Activated T-helper 1 cell treated with anti-CD3 and anti-CD28 coated beads, Interleukin-2, amount 50 U/mL, for 16 hours (primary cell): ENCODE measurements at places on chromosomes 13 and 19.

DNA sequence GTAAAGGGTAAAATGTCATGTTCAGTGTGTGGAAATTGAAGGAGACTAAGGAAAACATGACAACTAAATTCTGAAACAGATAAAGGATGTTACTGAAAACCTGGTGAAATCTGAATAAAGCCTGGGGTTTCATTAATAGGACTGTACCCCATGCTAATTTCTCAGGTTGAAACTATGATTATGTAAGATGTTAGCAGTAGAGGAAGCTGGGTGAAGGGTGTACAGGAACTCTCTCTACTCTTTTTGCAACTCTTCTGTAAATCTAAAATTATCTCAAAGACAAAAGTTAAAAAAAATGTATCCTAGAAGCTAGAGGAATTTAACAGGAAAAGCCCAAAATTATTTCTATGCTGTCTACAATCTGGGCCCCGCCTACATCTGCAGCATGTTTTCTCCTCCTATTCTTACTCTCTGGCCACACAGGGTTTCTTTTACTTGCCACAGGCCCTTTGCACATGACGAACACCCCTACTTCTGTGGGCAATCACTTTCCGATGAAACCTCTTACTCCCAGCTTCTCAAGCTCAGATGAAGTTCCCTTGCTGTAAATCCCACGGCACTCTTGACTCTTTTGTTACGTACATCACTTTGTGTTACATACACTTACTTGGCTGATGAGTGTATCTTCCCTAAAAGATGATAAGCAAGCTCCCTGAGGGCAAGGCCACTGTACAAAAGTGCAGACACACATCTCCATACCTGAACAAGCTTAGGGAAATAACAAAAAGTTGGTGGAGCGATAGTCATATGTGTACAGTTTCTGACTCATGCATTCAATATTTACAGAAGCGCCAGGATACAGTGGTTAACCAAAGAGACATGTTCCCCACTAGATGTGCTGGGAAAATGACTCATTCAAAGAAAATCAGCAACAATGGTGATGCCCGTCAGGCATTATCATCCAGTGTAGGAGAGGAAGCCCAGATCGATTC lies 32.6 kb downstream of the RUBCNL start:
- DNase-seq: no peak

- no peak for DNase-seq
These were observed 17.0 kb upstream of the SIGLEC14 start for GRCh38 chr19:51663650-51664049.

- DNase-seq: no peak
These were observed 305.2 kb downstream of the MTUS2 start for GRCh38 chr13:29125191-29125933.

DNA sequence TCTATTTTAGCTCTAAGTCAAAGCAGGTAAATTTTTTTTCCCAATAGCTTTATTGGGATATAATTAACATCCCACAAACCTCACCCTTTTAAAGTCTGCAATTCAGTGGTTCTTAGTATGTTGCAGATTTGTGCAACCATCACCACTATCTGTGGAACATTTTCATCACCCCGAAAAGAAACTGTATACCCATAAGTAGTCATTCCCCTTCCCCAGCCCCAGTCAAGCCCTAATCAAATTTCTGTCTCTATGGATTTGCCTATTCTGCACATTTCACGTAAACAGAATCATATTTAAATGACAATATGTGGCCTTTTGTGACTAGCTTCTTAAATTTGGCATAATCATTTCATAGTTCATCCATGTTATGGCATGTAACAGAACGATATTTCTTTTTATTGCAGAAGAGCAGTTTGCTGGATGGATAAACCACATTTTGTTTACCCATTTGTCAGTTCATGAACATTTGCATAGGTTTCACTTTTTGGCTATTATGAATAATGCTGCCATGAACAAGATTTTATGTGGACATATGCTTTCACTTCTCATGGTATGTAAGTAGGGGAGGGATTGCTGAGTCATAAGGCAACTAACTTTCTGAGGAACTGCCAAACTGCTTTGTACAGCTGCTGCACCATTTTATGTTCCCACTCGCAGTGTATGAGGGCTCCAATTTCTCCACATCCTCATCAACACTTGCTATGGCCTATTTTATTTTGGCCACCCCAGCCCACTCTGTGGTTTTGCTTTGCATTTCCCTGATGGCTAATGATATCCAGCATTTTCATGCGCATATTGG lies 10.9 kb downstream of the SLC46A3 start:
- DNase-seq: no peak

DNA sequence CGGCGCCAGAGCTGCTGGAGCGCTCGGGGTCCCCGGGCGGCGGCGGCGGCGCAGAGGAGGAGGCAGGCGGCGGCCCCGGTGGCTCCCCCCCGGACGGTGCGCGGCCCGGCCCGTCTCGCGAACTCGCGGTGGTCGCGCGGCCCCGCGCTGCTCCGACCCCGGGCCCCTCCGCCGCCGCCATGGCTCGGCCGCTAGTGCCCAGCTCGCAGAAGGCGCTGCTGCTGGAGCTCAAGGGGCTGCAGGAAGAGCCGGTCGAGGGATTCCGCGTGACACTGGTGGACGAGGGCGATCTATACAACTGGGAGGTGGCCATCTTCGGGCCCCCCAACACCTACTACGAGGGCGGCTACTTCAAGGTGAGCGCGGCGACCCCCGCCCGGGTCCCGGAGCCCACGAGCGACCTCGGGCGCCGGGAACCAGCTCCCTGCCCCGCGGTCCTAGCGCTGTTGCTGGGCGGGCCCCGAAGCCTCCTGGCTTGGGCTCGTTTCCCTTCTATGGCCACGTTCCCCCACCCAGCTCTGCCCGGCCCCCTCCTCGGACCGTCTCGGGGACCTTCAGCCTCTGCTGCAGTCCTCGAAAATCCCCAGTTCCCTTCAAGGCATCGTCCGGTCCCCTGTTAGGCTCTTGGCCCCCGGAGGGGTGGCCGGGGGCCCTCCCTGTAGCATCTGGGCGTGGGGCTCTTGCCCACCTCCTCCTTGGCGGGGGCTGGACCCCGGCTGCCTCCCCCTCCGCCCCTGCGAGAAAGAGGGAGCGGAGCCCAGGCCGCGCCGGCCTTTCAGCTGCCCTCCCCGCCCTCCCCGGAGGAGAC lies at the start of gene CDC34:
CDC34 (plus strand) TSS at position 8 of the 808 bp plus-strand sequence; CDS start at position 180, 172 bp downstream.
- no peak for DNase-seq

DNA sequence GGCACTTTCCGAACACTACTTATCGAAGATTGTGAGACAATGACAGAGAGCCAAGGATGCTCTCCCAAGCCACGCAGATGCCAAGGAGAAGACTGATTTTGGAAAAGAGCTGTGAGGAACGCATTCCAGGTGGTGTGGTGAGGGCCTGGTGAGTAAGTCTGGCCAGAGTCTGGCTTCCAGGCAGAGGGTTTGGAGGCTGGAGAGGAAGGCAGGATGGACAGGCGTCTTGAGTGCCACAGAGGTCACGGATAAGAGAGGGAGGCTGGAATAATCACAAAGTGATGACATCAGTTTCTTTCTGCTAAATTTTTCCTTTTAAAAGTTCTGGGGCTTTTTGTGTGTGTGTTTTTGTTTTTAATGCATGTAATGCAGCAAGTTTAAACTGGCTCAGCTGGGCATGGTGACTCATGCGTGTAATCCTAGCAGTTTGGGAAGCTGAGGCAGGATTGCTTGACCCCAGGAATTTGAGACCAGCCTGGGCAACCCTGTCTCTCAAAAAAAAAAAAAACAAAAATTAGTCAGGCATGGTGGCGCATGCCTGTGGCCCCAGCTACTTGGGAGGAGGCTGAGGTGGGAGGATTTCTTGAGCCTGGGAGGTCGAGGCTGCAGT lies 235.1 kb downstream of the NALCN start:
- no peak for DNase-seq

DNA sequence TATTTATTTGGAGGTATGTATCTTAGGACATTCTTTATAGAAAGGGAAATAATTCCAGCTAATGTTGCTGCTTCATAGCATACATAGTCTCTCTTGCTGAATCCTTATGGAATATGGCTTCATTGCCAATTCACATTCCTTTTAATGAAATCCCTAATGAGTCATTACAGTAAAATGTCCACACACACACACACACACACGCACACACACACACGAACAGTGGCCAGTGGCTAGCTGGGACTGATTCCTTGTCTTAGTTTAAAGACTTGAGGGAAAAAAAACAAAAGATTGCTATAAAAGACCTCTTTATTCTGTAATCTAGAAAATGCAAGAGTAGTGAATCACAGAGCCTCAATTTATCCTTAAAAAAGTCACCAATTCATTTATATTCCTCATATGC lies 301.6 kb downstream of the SLITRK6 start:
- no peak for DNase-seq

GRCh38 chr19:54393381-54393780 lies 21.9 kb upstream of the TTYH1 start:
- DNase-seq: no peak

DNA sequence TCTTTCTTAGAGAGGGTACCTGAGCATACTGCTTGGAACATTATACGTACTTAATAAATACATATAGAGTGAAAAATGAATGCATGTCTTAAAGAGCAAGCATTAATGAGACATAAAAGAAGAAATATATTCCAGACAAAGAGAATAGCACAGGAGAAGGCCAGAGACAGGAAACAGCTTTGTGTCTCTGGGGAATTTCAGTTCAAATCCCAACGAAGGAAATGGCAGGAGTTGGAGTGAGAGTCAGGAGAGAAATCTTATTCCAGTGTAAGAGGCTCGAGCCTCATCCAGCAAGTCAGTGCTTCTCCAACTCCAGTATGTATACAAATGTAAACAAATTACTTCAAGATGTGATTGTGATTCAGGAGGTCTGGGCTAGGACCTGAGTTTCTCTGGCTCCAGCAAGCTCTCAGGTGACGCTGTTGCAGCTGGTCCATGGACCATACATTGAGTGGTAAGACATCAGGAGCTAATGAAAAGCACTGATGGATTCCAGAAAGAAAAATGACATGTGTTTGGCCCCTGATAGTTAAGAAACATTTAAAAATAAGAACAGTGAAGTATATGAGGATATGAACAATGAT lies 108.2 kb downstream of the RAP2A start:
- DNase-seq: no peak

DNA sequence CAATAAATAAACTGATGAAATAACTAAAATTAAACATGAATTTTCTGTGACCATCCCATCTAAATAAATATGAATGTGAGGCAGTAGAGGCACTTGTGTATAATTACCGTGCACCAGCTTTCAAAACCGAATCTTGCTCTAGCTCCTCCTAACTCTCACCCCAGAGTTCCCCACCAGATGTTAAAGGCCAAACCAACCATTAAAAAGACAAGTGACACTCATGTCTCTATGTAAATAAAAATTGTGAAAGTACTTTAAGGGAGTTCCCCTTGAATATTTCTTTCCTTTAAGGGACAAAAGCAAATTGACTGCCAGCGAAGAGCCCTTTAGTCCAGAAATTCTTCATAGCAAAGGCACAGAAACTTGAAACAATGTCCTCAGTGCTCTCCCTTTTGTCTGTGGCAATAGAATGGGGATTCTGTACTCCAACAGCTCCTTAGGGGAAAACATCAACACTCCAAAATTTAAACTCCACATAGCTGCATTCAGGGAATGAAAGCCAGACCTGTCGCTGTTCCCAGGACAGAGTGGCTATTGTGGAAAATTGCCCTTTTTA lies 101.7 kb upstream of the SOX21 start:
- no peak for DNase-seq
